ENCODE measurements at places on chromosomes 5 and 9. TPM values are rescaled to one million over a fixed set of nuclear protein-coding genes. Genes with fewer than 3 reads are reported as not detected.

Gene NPR2
- 1.5 TPM for total RNA-seq

Gene PCDHB12
- total RNA-seq = 0.26 TPM

Gene PCDHB3
- 1.1 TPM for total RNA-seq

Gene ADCY2
- total RNA-seq = not detected

Gene PLGRKT
- 6.9 TPM for total RNA-seq
